ENCODE measurements at places on chromosomes 4 and X. TPM values are rescaled to one million over a fixed set of nuclear protein-coding genes. Genes with fewer than 3 reads are reported as not detected.

PWWP3B gene
- 0.33 TPM for total RNA-seq

CXXC4 gene
- 3.2 TPM for total RNA-seq

- no peaks in the 10 kb centered on the region for H3K36me3 ChIP-seq
- no peak for DNase-seq
- no peaks in the 10 kb centered on the region for H3K27me3 ChIP-seq
- H3K4me1 ChIP-seq, result peaks cover 38% of the 10 kb centered on the region
- no peak overlapping the region for H3K4me3 ChIP-seq
- H3K27ac ChIP-seq, result no peak overlapping the region
Observed at GRCh38 chr4:8538703-8539567, 41.3 kb upstream of the GPR78 start.

- H3K27me3 ChIP-seq, result no peaks in the 10 kb centered on the region
- no peaks in the 10 kb centered on the region for H3K4me1 ChIP-seq
- DNase-seq, result no peak
- no peak overlapping the region for H3K27ac ChIP-seq
- H3K36me3 ChIP-seq, result no peaks in the 10 kb centered on the region
Observed at GRCh38 chr4:66330125-66330524, 659.8 kb upstream of the EPHA5 start.

DNA sequence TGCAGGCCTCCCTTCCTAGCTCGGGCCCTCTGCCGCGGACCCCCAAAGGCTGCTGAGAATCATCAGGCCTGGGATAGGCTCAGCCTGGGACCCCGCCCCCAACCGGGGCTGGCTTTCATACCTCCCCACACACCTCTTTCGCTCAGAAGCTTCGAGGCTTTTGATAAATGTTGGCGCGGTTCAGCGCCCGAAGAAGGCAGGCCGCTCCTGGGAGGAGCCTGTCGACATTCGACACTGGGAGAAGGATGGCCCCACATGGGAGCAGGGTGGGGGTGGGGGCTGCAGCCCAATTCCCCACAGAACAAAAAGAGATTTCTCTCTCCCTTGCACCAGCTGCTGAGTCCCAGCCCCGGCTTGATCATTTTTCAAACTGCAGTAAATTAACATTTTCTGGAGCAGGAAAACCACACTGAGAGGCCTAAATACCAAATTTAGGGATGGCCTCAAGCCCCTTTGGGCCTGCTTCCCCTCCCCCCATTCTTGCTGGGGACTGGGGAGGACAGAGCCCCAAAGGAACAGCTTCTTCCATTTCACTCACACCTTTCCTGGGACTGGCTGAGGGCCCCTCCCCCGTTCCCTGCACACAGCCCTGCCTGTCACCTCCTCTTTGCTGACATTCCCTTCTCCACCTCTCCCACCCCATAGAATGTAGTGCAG is 112.9 kb upstream of the PJA1 start:
- no peak for DNase-seq
- H3K4me3 ChIP-seq, result no peak overlapping the region
- H3K36me3 ChIP-seq, result no peaks in the 10 kb centered on the region

Measured in sigmoid colon (tissue), 7 donors.